NCI-H187 (cell line): ENCODE measurements at places on chromosomes 1 and 21.
A peak's percentile ranks its signal among the peaks of the same experiment; 100 is the strongest.

- no peak for DNase-seq
These were observed 4.9 kb upstream of the BEST4 start for GRCh38 chr1:44792736-44793502.

DNA sequence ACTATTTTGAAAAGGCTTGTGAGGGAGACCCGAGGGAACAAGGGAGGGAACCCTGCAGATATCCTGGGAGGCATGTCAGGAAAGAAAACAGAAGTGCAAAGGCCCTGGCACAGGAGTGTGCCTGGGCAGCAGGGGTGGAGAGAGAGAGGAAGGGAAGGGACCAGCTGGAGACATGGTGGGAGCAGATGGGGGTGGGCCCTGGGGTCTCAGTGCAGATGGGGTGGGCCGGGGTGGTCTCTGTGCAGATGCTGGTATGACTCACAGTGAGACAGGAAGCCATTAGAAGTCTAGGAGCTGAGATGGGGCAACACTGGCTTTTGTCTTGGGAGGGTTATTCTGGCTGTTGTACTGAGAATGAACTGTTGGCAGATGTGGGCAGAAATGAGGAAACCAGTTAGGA, 363.6 kb upstream of the C1orf174 start:
- DNase-seq, result no peak

DNA sequence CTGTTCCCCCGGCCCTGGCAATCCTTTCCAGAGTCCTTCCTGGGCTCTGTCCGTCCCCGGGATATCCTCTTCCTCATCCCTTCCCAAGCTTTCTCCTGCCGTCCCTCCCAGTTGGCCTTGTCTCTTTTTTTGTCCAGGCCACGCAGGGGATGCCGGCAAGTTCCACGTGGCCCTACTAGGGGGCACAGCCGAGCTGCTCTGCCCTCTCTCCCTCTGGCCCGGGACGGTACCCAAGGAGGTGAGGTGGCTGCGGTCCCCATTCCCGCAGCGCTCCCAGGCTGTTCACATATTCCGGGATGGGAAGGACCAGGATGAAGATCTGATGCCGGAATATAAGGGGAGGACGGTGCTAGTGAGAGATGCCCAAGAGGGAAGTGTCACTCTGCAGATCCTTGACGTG, 13.4 kb upstream of the SVBP start:
- DNase-seq, result no peak

DNA sequence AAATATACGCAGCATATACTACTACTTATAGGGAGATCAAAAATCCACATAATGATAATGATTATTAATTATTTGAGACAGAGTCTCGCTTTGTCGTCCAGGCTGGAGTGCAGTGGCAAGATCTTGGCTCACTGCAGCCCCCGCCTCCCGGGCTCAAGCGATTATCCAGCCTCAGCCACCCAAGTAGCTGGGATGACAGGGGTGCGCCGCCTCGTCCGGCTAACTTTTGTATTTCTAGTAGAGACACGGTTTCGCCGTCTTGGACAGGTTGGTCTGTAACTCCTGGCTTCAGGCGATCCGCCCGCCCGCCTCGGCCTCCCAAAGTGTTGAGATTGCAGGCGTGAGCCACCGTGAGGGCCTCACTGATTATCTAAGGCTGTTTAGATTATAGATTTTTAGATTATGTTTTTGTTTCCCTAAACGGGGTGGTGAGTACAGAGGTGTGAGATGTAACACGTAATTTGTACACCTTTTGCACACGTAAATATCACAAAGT, 548 bp upstream of the SLC25A33 start:
- no peak for DNase-seq

GRCh38 chr1:29550119-29550841, 314.0 kb downstream of the PTPRU start:
- DNase-seq, result no peak

- no peak for DNase-seq
These were observed 26.2 kb downstream of the UBIAD1 start for GRCh38 chr1:11299225-11299574.

GRCh38 chr1:222233444-222234158, 314.3 kb downstream of the HHIPL2 start:
- no peak for DNase-seq

- no peak for DNase-seq
These were observed 248.3 kb downstream of the NUF2 start for GRCh38 chr1:163570071-163570470.

GRCh38 chr1:227779021-227779441, 36.4 kb upstream of the PRSS38 start:
- no peak for DNase-seq

DNA sequence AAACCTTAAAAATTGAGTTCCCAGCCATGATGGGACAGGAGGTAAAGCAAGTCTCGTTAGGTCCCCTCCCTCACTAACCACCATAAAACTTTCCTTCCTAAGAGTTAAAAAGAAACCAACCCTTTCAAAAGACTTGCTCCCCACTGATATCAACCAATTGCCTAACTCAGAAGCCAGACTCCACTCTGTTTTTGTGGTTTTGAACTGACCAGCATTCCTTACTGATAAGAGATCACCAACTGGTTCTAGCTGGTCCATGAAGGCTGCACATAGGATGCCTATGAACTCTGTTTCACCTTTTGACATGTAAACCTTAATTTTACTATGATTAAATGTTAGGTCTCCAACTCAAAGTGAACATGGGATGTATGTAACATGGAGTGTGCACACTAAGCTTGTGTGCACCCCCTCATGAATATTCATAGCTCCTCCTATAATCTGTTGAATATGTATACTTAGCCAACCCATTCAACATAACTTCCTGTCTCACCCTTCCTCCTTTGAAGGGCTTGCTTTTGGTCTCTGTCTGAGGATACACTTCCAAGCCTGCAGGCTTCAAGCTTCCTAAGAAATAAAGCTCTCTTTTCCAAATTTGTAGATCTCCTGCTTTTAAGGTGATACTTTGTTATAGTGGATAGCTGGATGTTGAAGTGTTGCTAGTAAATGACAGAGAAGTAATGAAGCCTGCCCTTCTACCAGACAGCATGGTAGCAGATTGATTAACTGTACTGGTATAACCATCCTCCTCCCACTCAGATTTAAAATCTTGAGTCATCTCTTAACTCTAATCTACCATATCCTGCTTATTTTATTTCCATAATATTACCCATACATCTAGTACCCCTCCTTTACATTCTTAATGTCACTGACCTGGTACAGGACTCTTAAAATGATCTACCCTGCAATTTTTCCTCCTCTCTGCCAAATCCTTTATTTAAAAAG, 95.6 kb downstream of the ZNF644 start:
- DNase-seq, result no peak

- DNase-seq, result peak; percentile 15
These were observed 1098.1 kb upstream of the NCAM2 start for GRCh38 chr21:19900149-19900548.

DNA sequence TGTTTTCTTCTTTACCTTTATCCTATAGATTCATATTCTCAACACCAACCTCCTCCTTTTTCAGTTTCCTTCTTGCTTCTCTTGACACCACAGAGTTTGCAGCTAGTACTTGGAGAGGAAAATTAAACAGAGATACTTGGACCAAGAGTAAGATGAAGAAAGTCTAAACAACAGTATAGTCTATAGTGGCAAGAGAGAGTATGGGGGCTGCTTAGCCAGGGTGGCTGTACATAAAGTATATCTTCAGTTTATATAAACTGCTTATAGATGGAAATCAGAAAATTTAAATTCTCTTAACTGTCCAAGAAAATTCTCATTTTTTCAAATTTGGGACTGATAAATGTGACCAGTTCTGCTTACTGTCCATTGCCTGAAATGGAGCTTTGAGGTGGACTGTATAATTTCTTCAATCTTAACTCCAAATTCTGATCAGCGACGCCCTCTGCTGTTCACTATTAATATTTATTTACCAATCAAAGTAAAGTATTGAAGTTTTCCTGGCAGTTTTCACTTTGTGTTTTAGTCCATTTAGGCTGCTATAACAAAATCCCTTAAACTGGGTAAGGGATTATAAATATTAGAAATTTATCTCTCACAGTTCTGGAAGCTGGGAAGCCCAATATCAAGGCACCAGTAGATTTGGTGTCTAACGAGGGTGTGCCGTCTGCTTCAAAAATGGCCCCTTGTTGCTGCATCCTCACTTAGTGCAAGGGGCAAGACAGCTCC, 14.8 kb upstream of the METTL18 start:
- no peak for DNase-seq

DNA sequence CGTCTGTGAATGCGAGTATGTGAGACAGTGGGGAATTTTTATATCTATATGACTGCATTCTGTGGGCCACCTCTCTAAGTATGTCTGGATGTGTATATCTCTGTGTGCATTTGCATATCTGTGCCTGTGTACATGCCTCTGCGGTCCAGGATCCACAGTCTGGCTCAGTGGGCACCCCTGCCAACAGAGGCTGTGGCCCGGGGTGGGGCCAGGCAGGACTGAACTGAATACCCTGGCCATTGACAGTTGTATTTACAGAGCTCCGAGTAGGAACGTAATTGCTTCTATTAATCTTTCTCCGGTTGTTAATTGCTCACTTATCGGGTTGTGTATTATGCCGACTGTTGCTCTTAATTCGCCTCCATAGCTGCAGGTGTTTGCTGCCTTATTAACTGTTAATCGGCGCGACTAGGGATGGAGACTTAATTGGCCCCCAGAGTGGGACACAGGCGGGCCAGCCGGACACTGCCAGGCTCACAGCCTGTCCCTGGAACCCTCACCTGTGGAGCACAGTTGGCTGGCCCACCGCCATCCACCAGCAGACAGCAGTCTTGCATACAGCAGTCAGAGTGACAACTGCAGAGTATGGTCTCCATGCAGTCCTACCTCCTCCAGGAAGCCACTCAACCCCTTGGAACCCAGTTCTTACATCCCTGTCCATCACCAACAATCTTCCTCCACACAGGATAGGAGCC, 22.4 kb upstream of the ADGRB2 start:
- no peak for DNase-seq

- peak; percentile 51 for DNase-seq
These were observed 123.3 kb upstream of the GADD45A start for GRCh38 chr1:67561704-67562113.

GRCh38 chr1:224182057-224182865, 779 bp upstream of the DEGS1 start:
- no peak for DNase-seq

DNA sequence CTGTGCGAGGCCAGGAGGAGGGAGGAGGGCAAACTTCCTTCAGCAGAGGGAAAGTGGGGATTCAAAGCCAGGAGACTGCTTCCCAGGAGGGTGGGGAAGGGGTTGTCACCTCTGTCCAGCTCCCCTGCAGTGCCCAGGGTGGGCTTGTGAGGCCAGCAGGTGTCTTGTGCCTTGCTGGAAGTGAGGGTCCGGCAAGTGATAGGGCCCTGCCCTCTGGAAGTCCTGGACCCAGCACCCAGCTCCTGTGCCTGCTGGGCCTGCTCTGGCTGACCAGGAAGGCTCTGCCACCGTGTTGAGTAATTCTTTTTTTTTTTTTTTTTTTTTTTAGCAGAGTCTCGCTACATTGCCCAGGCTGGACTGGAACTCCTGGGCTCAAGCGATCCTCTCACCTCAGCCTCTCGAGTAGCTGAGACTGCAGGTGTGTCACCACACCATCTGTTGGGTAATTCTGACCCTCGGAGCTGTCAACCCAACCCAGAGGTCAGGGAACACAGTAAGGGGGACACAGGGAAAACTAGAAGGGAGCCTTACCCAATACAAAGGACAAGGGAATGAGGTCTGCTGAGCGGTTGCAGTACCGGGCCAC, 1.0 kb downstream of the BEST4 start:
- DNase-seq, result no peak

DNA sequence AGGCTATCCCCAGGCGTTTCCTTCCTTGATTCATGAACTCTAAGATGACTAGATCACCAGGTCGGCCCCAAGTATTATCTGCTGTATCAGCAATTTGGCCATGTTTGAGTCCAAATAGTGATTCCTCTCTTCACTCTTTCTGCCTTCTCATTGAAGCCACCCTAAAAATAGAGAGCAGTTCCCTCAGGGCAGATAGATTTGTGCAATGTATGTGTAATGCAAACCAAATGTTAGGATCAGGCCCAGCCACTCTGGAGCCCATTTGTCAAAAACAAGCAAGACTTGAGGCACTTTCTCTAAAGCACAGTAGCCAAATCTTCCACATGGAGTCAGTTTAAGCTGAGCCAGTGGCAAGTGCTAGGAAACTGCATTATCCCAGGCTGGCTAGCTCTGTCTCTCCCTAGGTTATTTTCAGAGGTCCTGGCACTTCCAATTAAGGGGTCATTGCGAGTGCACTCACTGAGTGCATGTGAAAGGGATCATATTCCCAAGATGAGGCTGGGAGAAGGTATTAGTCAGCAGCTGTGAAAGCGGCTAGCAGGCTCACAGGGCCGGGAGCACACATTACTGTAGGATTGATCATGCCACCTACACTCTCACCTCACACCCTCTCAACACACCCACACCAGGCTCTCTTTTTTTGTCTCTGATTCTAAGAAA, 97.9 kb upstream of the RAB3GAP2 start:
- DNase-seq, result no peak

- DNase-seq, result no peak
These were observed 26.3 kb downstream of the PER3 start for GRCh38 chr1:7810395-7810794.

GRCh38 chr1:110152133-110152785, 2.0 kb downstream of the SLC6A17 start:
- no peak for DNase-seq

GRCh38 chr21:31397515-31397926, 53.5 kb upstream of the TIAM1 start:
- DNase-seq, result peak; percentile 8

DNA sequence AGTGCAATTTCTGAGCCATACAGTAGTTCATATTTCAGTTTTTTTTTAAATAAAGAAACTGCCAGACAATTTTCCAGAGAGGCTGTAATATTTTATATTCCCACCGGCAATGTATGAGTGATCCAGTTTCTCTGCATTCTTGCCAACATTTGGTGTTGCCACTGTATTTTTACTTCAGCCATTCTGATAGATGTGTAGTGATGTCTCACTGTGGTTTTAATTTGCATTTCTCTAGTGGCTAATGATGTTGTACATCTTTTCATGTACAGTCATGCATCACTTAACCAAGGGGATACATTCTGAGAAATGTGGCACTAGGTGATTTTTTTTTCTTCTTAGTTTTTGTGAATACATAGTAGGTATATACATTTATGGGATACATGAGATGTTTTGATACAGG, 99.6 kb downstream of the CENPF start:
- DNase-seq, result no peak

GRCh38 chr1:47529520-47530098, 91.8 kb downstream of the FOXD2 start:
- DNase-seq, result no peak

DNA sequence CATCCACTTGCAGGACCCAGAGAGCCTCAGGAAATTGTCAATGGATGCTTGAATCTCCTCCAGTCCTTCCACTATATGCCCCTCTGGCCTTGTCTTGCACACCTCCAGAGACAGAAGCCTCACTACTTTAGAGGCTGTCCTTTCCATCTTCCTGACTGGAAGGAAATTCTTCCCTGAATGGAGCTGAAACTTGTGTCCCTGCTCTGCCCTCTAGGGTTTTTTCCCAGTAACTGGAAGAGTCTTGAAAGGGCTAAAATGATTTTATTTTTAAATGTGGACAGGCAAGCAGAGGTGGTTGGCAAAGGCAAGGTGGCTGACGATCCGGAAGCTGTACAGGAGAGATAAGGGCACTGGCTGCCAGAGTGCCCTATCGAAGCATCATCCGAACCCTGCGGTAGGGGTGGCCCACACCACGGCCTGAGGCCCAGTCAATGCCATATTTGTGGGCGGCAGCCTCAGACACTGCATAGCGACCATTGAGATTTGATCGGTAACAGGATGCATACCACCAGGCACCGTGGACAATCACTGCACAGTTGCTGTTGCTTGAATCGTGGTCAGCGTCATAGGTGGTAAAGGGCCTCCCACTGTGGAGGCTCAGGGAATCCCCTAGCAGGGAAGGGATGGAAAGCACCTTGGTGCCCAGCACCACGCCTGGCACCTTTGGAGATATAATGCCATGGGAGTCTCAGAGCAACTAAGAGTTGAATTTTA, 2.3 kb upstream of the MAP3K6 start:
- DNase-seq, result no peak
